ENCODE measurements at places on chromosomes 7 and 10.
A peak's percentile ranks its signal among the peaks of the same experiment; 100 is the strongest.

- DNase-seq = peak; percentile 73
These were observed 75.2 kb downstream of the DNAJB6 start for GRCh38 chr7:157412021-157412443.

DNA sequence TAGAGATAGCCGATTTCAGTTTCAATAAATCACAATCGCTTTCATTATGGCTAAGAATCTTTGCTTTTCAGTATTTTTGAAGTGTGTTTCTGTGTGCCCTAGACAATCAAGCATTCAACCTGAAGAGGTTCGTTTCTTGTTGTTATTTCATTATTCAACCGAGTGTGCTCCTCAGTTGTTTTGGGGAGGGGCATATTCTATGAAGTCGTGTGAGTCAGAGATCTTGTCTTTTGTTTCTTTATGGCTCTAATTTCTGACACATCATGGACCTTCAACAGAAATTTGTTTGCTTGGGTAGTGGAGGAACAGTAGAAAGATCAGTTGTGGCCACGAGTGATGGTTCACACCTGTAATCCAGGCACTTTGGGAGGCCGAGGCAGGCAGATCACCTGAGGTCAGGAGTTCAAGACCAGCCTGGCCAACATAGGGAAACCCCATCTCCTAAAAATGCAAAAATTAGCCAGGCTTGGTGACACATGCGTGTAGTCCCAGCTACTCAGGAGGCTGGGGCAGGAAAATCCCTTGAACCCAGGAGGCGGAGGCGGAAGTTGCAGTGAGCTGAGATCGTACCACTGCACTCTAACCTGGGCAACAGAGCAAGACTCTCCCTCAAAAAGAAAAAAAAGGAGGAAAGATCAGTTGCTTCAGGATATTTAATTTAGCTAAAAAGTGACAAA, 38.3 kb downstream of the C1QL3 start:
- DNase-seq = no peak

- DNase-seq = peak; percentile 28
These were observed 19.7 kb upstream of the VPS37D start for GRCh38 chr7:73647725-73648592.

GRCh38 chr10:9743639-9744038, 1274.0 kb upstream of the CELF2 start:
- DNase-seq = no peak

GRCh38 chr7:143406002-143406357, 2.7 kb downstream of the EPHA1 start:
- no peak for DNase-seq

- DNase-seq = peak; percentile 12
These were observed 281.8 kb upstream of the KLF6 start for GRCh38 chr10:4066581-4067390.

DNA sequence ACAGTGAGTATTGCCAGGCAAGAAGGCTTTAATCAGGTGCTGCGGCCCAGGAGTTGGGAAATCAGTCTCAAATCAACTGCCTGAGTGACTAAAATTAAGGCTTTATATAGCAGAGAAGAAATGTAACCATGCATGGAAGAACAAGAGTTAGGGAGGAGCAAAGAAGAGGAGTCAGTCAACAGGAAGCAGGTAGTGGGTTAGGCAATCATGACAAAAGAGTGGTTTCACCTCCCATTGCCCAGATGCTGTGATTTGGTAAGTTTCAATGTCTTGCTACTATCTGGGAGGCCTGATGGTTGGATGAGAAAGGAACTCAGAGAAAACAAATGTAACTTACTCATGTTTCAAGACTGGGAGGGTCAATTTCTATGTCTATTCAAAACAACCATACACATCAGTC, 998.3 kb downstream of the GATA3 start:
- DNase-seq = no peak

GRCh38 chr10:87706731-87707130, 47.1 kb downstream of the PAPSS2 start:
- no peak for DNase-seq

GRCh38 chr7:29900745-29901144, 88.9 kb downstream of the SCRN1 start:
- no peak for DNase-seq

- DNase-seq = no peak
These were observed 99.3 kb downstream of the ARHGAP22 start for GRCh38 chr10:48505394-48506112.

GRCh38 chr7:132578826-132579225, 2.6 kb upstream of the PLXNA4 start:
- DNase-seq = no peak

DNA sequence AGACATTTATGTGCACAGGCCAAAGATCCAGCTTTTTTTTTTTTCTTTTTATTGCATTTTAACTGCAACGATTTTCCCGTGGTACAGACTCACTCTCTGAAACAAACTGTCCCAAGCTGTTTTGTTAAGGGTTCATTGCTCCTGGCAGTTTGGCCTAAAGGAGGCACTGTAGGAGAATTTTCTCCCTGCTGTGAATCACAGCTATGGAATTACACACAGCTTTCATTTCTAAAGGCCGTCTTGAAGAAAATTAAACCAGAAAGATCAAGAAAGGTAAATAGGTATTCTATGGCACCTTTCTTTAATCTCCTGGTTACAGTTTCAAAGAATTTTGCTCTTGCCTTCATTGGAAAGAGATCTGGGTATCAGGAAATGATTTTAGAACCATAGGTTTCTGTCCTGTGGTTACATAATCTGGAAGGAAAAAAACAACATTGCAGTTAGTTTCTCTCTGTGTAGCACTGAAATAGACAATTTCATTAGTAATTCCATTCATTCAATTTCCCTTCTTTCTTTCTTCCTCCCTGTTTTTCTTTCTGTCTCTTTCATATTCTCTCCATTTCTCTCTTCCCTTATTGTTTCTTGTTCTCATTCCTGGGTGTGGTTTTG, 51.2 kb downstream of the PDK4 start:
- DNase-seq = no peak

- DNase-seq = no peak
These were observed 1.0 kb upstream of the LRRN3 start for GRCh38 chr7:111089822-111090426.

GRCh38 chr10:99422529-99423096, 7.8 kb downstream of the GOT1 start:
- DNase-seq = no peak

DNA sequence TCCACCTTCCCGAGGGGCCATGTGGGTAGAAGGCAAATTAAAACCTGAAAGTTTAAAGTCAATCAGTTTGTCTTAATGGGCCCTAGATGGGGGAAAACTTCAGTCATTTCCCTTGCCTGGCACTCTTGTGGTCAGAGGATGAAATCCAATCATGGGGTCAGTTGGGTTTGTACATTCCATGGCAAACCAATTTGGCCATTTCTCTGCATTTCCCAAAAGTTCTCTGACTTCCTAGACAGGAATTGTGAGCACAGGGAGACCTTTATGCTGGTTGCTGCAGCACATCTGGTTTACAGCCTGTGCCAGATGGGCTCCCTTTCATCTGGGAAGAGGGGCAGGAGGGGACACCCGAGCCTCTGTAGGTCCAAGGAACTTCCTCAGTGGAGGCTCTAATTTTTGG, 113.0 kb downstream of the CYP26A1 start:
- no peak for DNase-seq

- DNase-seq = no peak
These were observed 37.1 kb downstream of the WIPI2 start for GRCh38 chr7:5226921-5227785.

DNA sequence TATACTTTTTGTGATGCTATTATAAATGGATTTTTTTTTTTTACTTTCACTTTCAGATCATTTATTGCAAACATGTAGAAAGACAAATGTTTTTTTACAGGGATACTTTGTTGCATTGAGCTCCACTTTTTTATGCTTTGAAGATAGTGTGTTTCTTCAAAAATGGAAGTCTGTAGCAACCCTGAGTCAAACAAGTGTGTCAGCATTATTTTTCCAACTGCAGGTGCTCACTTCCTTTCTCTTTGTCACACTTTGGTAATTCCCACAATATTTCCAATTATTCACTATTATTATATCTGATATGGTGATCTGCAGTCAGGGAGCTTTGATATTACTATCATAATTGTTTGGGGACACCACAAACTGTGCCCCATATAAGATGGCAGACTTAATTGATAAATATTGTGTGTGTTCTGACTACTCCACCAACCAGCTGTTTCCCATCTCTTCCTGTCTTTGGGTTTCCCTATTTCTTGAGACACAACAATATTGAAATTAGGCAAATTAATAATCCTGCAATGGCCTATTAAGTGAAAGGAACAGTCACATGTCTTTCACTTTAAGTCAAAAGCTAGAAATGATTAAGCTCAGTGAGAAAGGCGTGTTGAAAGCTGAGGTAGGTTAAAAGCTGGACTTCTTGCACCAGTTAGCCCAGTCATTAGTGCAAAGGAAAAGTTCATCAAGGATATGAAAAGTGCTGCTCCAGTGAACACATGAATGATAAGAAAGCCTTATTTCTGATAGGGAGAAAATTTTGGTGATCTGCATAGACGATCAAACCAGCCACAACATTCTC, 231.3 kb upstream of the SH2B2 start:
- DNase-seq = no peak

DNA sequence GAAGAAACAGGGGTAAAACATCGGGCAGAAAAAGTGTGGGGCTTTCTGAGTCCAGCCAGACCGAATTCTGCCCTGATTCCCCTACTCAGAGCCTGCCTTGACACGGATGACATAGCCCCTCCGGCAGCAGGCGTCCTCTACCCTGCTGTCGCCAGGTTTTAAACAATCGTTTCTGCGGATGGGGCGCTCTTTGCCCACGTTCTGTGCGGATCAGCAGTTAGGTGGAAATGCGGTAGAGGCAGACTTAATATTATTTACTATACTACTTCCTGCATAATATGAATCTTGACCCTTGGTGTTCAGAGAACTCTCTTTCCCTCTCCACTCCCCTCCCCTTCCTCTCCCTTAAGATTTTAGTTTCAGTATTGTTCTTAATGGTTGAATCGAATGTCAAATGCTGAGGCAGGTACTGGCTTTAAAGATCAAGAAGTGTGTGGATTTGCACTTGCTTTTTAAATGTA, 2.4 kb downstream of the GATA3 start:
- DNase-seq = peak; percentile 58

- peak; percentile 80 for DNase-seq
These were observed 71.3 kb upstream of the TNRC18 start for GRCh38 chr7:5494683-5495561.

- DNase-seq = no peak
These were observed 45.1 kb downstream of the PTN start for GRCh38 chr7:137298464-137298794.

DNA sequence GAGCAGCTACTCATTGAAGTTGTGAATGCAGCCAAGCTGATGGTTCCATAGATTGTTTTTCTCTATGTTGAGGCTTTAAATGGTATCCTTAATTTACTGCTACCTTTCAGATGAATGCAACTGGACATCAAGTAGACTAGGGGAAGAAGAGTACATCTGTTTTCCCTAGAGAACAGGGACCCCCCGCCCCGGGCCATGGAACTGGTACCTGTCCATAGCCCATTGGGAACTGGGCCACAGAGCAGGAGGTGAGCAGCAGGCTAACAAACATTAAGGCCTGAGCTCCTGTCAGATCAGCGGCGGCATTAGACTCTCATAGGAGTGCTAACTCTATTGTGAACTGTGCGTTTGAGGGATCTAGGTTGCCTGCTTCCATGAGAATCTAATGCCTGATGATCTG, 391.3 kb downstream of the AUTS2 start:
- no peak for DNase-seq

DNA sequence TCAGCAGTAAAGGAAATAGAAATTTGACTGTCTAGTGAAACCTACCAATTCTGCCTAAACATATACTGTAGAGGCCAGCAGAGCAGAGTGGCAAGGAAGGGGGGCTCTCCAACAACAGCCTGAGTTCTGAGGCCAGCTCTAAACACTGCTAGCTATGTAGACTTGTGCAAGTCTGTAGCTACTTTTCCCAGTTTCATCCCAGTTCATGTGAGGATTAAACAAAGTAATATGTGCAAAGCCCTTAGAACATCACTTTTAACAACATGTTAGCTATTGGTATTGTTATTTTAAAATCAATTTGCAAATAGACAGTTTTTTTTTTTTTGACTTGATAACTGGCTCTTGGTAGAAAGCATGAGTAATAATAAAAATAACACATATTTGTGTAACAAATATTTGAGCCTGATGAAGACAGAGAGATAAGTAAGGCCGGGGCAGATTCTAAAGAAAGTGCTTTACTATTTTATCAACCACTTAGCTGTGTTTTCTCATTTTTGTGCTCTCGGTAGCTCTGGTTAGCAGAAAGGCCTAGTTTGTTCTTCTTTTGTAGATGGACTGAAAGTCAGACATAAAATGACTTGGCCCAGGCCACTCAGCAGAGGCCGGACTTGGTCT, 9.3 kb downstream of the CHST12 start:
- DNase-seq = no peak

DNA sequence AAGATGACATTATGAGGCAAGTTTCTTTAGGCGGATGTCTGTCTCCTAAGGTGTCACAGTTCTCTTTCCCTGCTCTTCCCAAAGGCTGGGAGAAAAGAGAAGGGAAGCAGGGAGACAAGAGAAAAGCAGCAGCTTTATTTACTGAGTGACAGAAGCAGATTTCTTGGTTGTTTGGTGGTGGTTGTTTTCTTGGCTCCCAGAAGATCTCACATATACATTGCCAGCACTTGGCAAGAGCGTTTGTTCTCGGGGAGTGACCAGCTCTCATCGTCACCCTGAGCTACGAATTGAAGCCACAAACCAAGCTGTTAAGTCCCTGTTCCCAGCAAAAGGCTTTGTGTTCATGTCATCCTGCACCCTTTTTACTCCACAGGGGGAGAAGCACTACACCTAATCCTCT, 11.4 kb downstream of the CDHR3 start:
- DNase-seq = no peak

DNA sequence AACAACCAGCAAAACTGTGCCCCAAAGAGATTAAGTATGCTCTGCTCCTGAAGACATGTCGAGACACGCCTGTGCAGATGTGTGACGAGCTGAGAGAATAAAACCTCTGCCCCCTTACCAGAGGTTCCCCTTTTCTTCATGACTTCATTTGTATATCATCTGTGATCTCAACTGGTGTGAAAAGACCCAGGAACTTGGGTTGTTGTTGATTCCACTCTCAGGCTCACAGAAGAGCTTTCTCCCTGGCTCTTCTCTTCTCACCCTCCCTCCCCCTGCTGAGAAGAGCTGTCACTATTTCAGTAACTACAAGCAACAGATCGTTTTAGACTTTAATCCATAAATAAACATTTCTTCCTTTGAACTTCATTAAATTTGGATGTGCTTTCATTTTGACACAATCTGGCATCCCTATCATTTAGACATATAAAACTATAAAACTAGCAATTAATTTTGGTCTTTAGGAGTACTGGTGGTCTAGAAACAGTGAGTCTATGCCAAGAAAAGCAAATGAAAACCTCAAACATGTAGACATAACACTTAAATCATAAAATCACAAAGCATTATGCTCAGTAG, 179.3 kb upstream of the FZD8 start:
- no peak for DNase-seq

DNA sequence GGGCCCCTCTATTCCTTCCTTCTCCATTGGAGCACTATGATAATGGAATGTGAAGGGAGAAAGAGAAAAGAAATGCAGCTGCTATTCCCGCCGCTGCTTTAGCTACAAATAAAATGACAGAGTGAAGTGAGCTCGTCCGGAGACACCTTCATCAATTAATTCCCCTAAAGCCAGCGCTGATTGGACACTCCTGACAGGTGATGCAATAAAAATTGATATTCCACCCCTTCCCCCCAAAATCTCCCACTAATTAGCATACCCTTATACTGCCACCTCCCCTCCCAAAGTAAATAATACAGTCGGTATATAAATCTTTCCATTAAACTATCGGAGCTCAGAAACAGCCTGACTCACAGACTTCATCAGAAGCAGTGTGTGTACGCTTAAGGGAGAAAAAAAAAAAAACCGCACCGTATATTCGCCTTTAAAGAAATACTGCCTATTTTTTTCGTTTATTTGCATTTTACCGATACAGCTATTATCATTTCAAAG, 7.3 kb downstream of the SKIDA1 start:
- DNase-seq = no peak

- no peak for DNase-seq
These were observed 67.5 kb downstream of the LRMDA start for GRCh38 chr10:75498884-75499350.

Measured in stimulated activated CD4-positive, alpha-beta T cell treated with anti-CD3 and anti-CD28 coated beads, Interleukin-4, amount 100 ng/mL, for 24 hours (primary cell).